ENCODE measurements at places on chromosomes 2 and 18.

DNA sequence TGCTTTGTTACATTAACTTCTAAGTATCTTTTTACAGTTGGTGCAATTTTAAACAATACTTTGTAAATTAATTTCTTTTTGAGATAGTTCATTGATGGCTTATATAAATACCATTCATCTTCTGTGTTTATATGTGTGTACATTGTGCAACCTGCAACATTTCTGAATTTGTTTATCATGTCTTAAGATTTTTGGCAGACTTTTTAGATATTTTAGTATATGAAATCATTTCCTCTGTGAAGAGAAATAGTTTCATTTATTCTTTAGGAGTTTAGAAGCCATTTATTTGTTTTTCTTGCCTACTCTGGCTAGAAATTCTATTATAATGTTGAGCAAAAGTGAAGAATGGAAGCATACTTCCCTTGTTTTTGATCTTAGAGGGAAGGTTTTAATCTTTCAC is 337.8 kb upstream of the DSEL start:
- no peak for DNase-seq

DNA sequence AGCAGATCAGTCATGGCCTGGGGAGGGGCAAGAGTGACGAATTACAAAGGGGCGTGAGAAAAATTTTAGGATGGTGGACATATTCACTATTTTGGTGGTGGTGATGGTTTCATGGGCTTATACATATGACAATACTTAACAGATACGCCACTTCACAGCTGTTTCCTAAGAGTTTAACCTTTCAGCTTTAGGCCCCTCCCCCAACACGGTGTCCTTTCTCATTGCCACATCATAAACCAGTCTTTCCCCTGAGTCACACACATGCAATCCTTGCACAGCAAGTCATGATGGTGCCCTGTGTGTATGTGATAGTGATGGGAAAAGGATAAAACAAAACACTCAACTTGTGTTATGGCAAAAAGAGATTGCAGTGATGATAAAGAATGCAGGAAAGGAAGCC is 47.6 kb upstream of the IL1R1 start:
- no peak for DNase-seq

DNA sequence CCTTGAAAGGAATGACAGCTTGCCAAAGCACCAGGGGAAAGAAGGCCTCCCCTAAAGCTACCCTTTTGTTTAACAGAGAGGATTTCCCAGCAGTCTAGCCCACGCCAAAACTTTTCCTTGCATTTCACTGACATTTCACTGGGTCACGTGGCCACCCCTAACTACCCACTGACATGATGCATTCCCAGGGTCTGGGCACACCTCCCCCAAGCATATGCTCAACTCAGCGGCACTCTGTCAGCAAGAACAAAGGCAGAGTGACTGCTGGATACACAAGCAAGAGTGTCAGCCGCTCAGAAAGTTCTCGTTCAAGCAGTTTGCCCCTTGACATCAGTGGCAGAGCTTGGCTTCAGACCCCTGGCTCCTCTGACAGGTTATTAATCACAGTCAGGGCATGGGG is 34.2 kb upstream of the MARCO start:
- no peak for DNase-seq

GRCh38 chr2:215271446-215271845 is 40.4 kb upstream of the ATIC start:
- DNase-seq: no peak

DNA sequence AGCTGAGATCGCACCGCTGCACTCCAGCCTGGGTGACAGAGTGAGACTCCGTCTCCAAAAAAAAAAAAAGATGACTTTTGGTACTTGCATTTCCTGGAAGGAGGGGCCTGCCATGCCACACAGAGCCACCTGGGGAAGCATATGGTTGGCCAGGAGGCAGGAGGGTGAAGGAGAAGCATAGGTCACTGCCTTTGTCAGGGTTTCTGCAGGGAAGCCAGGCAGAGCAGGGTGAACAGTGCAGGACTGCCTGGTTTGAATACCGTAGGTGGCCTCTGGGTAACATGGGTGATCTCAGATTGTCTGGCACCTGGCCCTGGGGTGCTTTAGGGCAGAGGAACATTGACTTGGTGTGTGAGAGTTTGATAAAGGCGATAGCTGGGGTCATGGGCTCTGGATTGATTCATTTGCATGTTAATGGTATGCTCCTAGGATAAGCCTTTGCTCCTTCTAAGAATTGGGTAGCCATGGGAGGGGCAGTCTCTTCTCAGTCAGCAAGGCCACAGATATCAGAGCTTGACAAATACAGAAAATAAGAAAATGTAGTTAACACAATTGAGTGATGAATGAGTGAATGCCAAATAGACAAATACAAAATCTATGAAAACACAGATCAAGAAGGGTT is 124.0 kb upstream of the SEC11C start:
- DNase-seq: no peak

DNA sequence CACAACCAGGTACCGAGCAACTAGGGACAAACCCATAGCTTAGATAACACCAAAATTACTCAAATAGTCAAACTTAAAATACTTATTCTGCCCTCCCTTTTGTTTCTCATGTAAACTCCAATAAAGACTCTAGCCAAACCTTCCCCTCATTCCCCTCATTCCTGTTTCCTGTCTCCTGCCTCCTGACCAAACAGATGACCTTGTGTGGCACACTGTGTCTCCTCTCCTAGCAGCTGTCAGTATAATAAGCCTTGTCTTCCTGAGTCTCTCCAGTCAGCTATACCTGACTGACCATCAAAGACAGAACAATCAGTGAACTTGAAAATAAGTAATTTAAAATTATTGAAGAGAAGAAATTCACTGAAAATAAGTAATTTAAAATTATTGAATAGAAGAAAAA is 14.3 kb downstream of the SULT1C4 start:
- no peak for DNase-seq

Measured in occipital lobe (tissue), 3 donors.